ENCODE measurements at places on chromosomes 1 and 21. TPM values are rescaled to one million over a fixed set of nuclear protein-coding genes. Genes with fewer than 3 reads are reported as not detected.

The RIPK4 gene
- 9.9 TPM for total RNA-seq

DNA sequence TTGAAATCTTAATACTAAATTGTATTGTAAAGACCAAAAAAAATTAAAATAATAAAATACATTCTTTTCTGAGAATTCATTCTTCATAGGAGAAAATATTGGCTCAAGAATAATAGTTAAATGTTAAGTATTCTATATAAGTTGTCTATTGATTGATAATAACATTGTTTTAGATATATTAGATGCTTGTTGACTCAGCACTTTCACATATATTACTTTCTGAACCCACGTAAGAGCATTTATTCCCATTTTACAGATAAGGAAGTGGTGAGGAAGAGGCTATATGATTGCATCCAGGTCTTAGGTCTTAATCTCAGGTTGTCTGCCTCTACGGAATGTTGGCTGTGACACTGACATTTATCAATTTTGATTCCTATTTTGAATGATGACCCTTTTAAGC lies 898.8 kb downstream of the TTLL7 start:
- no peak for DNase-seq

GRCh38 chr1:178485541-178485981 lies 11.2 kb downstream of the CLEC20A start:
- no peak for DNase-seq

DNA sequence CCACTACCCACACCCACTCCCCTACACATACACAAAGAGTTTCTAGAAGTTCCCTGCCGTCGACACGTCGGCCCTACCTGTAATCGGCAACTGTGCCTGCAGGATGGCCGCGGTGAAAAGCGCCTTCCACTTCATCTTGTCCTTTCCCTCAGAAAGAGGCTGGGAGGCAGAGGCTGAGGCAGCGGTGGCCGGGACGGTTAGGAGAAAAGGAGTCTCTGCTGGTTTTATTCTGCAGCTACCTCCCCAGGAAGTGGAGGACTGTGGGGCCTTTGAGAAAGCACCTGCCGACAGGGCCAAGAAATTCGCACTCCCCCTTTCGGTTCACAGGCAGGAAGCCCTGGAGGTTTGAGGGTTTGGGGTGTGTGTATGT lies at the start of gene CD247:
Gene CD247 (minus strand): TSS at position 199 of the 370 bp plus-strand sequence. CDS start 64 bp downstream, at position 135.
- no peak for DNase-seq

GRCh38 chr1:203628201-203629015 lies 1.8 kb downstream of the ATP2B4 start:
- no peak for DNase-seq

Measured in liver (tissue), 10 donors.